Epithelial cell of proximal tubule (primary cell): ENCODE measurements at places on chromosomes 5 and 9.

DNA sequence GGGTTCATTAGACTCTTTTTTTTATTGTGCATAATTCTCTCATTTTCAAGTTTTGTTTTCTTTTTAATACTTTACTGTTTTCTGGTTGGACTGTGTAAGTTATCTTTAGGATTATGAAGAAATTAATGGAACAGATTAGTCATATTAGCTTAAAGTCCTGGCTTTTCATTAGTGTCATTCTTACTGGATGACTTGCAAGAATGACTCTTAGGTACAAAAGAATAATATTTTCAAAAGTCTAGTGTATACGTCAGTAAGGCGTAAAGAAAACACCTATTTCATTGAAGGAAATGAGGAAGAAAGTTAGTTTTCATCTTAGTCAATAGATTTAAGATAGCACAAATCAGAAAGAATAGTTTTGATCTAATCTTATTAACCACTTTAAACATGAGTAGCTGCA lies 20.4 kb downstream of the UHRF2 start:
- DNase-seq = no peak

DNA sequence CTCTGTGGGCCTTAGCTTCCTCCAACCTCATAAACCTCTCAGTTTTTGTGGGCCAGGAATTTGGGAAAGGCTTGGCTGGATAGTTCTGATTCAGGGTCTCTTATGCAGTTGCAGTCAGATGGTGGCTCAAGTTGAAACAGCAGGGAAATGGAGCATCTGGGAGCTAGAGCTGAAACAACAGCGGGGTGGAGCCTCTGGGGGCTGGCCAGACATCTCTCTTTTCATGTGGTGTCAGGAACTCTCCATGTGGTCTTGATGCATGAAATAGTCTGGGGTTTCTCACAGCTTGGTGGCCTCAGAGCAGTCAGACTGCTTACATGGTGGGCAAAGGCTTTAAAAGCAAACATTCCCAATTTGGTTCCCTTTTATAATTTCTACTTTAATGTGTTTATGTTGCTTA lies 13.5 kb downstream of the ZNF346 start:
- DNase-seq = no peak

- DNase-seq = no peak
These were observed 85.7 kb upstream of the MELK start for GRCh38 chr9:36486933-36487481.

- DNase-seq = no peak
These were observed 283.2 kb downstream of the TAF11L14 start for GRCh38 chr5:17917465-17917864.

DNA sequence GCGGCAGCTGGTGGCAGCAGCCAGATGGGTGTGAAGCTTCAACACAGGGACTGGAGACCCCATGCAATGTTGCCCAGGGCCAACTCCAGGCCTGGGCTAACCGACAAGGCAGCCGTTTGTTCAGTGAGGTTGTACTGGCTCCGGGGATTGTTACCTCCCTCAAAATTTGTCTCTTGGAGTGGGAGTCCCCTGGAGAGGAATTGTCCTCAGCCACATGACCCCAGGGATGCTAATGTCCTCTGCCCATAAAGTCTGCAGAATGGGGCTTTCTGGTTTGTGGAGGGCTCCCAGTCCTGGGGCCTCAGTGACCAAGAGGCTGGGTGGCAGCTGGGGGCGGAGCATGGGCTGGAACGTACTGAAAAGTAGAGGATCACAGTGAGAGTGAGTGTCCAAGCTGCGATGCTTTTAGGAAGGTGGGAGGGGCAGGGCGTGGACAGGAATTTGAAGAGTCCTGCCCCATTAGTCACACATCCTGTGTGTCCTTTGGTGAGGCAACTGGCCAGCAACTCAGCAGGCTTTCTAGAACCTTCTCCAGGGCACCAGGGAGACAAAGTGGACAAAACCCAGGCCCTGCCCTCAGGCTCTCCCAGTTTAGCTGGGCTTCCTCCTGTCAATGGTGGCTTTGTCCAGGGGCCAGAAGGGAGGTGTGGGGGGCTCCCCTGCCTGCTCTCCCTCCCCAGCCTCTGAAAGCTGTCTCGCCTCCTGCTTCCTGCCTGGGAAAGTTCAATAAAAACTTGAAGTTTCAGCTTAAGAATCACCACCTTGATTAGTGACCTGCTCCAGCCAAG lies 114.0 kb downstream of the NSG2 start:
- DNase-seq = no peak

- DNase-seq = no peak
These were observed 177.6 kb downstream of the DIRAS2 start for GRCh38 chr9:90464978-90465377.

DNA sequence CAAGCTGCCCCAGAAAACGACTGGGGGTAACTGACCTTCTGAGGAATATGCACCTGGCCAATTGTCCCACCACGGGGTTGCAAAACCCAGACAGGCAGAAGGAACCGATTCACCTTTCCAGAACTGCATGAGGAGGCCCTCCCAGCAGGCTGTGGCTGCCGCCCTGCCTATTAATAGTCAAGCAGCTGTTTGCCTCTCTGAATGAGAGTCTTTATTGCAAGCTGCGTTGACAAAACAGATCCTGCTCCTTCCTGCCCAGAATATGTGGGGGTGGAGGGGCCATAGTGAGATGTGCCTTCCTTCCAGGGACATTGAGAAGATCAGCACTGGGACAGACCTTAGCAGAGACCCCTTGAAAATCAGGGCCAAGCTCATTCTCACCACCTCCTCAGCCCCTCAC lies 18.3 kb upstream of the TCOF1 start:
- DNase-seq = no peak

- DNase-seq = no peak
These were observed 36.1 kb upstream of the COL5A1 start for GRCh38 chr9:134605351-134605965.

GRCh38 chr9:78507037-78507436 lies 210.1 kb downstream of the PSAT1 start:
- no peak for DNase-seq

GRCh38 chr5:178196281-178196812 lies 8.0 kb upstream of the HNRNPAB start:
- no peak for DNase-seq

DNA sequence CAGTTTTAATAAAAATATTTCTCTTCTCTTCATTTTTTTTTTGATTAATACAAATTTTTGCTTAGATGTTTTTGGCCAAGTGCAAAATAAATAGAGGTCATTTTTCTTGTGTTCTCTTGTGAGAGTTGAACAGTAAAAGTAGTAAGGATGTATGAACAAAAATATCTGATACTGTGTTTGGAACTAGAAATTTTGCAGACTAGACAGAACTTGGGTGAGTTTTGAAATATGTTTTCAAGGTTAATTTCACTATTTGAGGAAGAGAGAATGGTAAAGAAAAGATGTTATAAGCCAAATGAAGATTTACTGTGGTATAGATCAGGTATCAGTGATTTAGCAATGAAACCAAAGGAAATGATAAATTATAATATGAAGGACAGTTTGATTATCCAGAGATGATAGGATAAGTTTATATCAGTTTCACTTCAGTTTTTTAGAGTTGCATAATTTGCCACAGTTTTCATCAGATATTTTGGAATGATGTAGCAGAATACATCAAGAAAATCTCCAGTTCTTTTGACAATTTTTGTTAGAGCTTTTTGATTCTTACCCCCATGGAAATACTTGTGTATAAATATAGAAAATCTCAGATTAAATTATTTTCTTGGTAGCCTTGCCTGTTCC lies 147.9 kb upstream of the VCAN start:
- DNase-seq = no peak

DNA sequence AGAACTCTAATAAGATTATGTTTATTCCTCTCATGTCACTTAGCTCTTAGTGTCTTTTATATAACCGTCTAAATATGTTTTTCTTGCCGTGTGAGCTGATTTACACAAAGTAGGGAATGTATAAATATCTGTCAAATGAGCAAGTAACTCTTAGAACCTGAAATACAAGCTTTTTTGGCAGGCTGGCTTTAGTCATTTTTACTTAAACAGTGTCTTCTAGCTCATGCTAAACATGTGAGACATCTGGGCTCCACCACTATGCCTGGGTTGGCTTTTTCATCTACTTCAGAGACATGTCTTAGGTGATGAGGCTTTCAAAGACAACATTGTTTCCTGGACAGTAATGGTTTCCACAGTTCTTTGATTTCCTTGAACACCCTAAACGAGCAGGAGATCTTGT lies 137.2 kb upstream of the ZNF608 start:
- no peak for DNase-seq

DNA sequence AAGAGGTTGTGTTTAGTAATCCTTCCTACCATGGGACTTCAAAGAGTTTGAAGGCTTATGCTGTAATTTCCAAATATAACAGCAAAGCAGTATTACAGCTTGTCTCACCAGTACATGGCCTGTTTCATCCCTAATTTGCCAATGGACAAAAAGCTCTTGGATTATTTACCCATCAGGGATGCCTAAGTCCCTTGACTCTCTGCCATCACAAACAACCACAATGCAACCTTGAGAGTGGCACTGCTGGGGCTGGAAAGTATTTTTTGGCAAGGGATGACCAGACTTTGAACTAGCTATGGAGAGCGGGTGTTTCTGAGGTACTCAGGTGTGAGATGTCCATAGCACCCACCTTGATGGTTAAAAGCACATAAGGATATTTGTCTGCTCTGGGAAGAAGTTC lies 9.1 kb downstream of the MAMDC2 start:
- no peak for DNase-seq

DNA sequence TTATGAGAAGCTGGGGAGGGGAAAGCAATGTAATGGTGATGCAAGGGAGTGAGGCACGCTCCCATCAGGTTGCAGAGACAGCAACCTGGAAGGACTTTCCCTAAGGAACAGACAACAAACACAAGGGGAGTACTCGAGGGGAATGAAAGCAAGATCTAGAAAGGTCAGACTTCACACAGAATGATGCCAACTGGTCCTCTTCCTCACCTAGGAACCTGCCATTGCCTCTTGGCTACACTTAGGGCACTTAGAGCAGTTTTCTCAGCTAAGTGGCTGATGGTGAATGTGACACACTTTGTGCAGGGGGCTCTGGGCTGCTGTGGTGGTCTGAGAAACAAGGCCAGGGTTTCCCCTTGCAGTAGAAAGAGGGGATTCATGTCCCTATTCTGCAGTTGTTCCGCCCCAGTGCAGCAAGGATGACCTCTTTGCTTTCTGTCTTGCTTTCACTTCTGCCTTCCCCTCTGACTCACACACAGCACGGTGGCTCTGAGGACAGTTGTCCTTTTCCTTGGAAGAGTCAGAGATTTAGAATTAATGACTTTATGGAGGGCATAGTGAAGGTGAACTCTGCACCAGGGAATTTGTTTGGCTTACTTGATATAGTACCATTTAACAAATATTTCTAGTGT lies 394.0 kb upstream of the KLF4 start:
- no peak for DNase-seq

DNA sequence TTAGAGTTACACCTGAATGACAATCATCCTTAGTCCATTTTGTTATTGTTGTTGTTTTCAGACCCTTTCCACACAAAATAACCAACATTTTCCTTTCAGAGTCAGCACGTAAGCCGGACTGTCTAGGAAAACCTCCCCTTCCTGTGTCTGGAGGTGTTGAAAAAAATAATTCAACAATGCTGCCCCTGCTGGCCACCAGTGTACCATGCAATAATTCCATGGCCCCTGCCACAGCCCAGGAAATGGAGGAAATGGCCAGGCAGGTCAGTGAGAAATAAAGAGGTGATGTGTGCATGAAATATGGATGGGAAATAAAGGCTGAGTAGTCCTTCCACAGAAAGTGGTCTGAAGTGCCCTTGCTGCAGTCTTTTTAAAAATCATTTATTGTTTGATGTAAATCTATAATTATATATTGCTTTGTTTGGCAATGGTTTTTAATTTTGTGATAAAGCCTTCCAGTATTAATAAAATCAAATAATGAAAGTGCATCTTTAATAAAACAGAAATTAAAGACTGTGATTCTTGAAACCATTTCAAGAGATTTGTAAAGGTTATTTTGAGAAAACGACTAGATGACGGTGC lies 152.8 kb upstream of the PAPPA start:
- DNase-seq = no peak

DNA sequence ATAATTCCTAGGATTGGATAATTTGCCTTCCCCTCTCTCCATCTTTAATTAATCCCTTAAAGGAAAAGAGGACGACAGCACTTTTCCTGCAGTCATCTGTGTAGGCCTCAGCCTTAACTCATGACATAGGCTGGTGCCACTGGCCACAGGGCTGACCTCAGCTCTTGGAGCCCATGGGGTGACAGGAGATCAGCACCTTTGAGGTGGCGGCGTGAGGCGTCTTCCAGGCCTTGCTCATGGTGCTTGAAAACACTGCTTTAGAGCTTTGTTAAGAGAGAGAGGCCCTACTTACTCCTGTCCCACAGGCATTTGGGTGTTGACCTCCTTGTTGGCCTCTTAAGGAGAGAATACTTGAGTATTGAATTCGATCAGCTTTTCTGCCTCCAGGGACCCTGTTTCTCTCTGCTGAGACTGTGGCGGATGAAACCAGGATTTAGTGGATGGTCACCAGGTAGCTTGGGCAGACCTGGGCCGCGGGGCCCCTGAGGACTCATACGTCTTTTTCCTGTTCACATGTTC lies 23.4 kb downstream of the TENT4A start:
- DNase-seq = no peak

GRCh38 chr5:121755266-121755665 lies 96.4 kb upstream of the FTMT start:
- no peak for DNase-seq

GRCh38 chr5:157204765-157205164 lies 24.1 kb downstream of the ITK start:
- no peak for DNase-seq
